ENCODE measurements at places on chromosomes 12 and 14. TPM values are rescaled to one million over a fixed set of nuclear protein-coding genes. Genes with fewer than 3 reads are reported as not detected.

- H3K4me1 ChIP-seq: no peaks in the 10 kb centered on the region
- no peak overlapping the region for H3K4me3 ChIP-seq
- DNase-seq: no peak
- no peaks in the 10 kb centered on the region for H3K27me3 ChIP-seq
- H3K36me3 ChIP-seq: no peaks in the 10 kb centered on the region
- H3K27ac ChIP-seq: no peak overlapping the region
Measured at GRCh38 chr14:82805892-82806825, 1272.5 kb upstream of the SEL1L start.

DNA sequence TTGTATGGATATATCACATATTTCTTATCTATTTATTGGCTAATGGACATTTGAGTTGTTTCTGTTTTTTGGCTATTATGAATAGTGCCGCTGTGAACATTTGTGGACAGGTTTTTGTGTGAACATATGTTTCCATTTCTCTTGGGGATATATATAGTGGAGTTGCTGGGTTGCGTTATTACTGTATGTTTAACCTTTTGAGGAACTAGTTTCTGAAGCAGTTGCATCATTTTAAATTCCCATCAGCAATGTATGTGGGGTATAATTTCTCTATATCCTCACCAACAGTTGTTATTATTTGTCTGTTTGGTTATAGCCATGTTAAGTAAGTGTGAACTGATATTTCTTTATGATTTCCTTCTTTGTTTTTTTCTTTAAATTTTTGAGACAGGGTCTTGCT lies 10.7 kb downstream of the TCTN2 start:
- no peak for DNase-seq
- H3K36me3 ChIP-seq: no peaks in the 10 kb centered on the region

Gene AVPR1A
- total RNA-seq: 23.3 TPM

- no peaks in the 10 kb centered on the region for H3K36me3 ChIP-seq
- H3K27ac ChIP-seq: no peak overlapping the region
- no peaks in the 10 kb centered on the region for H3K27me3 ChIP-seq
- no peaks in the 10 kb centered on the region for H3K4me1 ChIP-seq
- DNase-seq: no peak
Measured at GRCh38 chr14:75025082-75025481, 22.4 kb downstream of the EIF2B2 start.

Gene OTOGL
- 0.26 TPM for total RNA-seq

- H3K4me1 ChIP-seq: peaks cover 6% of the 10 kb centered on the region
- DNase-seq: no peak
- no peaks in the 10 kb centered on the region for H3K27me3 ChIP-seq
Measured at GRCh38 chr12:65534238-65534841, 255.9 kb downstream of the MSRB3 start.

Data from uterus (tissue), 4 donors.